Urothelium cell line (cell line): ENCODE measurements at places on chromosomes 4 and X.

DNA sequence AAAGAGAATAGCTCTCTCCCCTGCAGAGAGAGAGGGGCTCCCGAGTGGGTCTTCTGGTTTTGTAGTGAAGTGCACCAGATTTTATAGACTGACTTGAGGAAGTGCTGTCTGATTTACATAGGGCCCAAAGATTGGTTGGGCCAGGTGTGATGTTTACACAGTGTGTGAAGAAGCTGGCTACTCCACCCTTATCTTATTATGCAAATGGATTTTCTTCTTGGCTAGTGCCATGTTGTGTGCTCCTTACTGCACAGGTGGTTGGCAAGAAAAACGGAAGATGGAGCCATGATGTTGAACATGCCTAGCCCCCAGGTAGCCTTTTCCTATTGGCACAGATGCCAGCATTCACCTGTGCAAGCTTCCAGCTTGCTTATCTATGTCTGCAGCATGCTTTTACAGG, 112.4 kb upstream of the ARHGAP24 start:
- DNase-seq, result no peak

DNA sequence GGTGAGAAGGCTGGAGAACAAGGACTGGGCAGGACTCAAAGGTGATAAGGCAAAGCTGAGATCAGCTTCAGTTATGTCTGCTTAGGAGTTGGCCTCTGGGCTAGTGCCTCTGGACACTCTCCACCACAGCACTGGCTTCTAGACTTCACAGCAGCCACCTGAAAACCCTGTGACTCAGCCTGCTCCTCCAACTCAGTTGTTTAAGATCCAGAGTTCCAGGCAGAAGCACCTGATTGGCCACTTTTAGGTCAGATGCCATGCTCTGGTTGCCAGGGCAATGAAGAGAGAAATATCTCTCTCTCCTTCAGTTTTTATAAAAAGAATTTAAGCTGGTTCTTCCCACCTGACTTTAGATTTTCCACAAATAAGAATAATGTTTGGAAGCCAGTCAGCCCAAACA, 47.9 kb upstream of the BLTP1 start:
- no peak for DNase-seq

- DNase-seq, result no peak
Observed at GRCh38 chr4:79177388-79177787, 148.5 kb downstream of the NAA11 start.

DNA sequence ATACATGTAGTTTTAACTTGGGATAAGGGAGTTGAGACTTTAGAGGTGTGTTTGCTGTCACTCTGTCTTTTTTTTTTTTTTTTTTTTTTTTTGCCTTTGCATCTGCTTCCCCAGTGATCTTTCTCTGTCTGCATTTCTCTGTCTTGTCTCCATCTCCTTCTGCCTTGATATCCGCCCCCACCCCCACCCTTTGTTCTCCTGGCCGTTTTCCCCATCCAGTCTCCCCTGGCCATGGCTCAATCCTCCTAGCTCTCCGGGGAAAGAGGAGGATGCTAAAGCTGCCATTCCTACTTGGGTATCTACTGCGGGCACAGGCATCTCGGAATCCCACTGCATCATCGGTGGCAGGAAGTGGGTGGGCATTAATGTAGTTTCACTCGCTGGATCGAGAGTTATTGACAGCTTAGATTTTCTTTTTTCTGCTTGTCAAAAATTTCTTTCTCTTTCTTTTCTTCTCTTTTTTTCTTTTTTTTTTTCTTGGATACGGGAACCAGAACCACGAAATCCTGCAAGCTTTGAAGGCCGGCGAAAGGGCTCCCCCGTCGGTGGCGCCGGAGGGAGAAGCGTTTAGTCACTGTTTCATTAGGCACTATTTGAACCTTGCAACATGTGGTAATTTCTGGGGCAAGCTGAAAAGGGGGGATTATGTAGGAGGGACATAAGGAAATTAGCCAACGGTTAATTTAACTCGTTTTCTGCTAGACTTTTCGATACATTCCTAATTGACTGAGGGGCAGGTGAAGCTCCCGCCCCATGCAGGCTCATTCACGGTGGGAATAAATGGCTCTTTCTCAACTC, 8.2 kb downstream of the GSX2 start:
- DNase-seq, result no peak

DNA sequence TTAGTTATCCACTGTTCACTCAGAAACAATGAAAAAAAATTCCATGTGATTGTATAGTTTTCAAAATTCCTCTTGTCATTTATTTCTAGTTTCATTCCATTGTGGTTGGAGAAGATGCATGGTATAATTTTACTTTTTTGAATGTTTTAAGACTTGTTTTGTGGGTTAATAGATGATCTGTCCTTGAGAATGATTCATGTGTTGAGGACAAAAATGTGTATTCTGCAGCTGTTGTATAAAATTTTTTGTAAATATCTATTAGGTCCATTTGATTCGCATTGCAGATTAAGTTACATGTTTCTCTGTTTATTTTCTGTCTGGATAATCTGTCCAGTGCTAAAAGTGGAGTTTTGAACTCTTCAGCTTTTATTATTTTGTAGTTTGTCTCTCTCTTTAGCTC, 65.4 kb downstream of the RTL3 start:
- DNase-seq, result no peak
